ENCODE measurements at places on chromosomes 2 and 18.

- DNase-seq: no peak
These were observed 150.0 kb downstream of the SLC4A3 start for GRCh38 chr2:219777388-219777787.

GRCh38 chr2:234950730-234951663 is 820 bp upstream of the SH3BP4 start:
- DNase-seq: no peak

GRCh38 chr2:233197022-233197421 is 54.5 kb upstream of the ATG16L1 start:
- DNase-seq: no peak

- DNase-seq: no peak
These were observed 243.7 kb downstream of the SMAD2 start for GRCh38 chr18:47686806-47687205.

DNA sequence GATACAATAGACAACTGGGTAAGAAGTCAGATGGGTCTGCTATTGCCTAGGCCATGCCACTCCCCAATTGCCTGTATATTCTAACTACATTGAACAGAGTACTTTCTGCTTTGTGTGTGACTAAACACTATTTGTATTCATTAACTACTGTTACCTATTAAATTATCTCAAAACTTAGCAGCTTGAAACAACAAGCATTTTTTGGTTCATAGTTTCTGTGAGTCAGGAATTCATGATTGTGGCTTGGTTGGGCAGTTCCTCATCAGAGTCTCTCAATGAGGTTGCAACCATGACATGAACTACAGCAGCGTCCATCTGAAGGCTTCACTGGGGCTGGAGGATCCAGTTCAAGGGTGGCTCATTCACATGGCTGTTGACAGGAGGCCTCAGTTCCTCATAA is 205.7 kb downstream of the EN1 start:
- DNase-seq: no peak

- no peak for DNase-seq
These were observed 23.7 kb downstream of the CRACDL start for GRCh38 chr2:98912221-98912851.

GRCh38 chr2:96692094-96692971 is 47.5 kb downstream of the LMAN2L start:
- DNase-seq: no peak

DNA sequence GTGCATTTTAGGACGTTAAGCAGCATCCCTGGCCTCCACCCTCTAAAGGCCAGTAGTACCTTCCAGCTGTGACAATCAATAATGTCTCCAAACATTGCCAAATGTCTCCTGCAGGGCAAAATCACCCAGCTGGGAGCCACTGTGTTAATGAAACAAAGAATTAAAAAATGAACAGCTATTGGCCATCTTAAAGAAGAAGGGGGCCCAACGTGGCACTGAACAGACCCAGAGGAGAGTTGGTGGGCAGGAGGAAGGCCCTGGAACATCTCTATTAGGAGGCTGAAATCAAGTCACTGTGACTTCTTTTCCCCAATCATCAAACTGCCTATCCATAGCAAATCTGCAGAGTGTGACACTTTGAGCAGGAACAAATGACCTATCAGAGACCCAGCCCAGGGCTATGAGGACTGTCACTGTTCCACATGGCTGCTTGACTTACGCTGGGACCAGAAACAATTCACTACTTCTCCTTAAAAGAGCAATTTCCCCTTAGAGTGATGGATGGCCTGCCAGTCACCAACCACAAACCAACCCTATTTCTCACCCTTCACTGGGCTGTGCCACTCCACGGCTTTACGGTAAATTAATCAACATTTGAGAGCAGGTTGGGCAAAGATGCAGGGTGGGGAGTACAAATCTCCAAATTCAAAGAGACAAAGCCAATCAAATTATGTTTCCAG is 35.2 kb upstream of the TEX51 start:
- DNase-seq: no peak

- DNase-seq: no peak
These were observed 117.1 kb upstream of the STPG4 start for GRCh38 chr2:47272031-47272864.

DNA sequence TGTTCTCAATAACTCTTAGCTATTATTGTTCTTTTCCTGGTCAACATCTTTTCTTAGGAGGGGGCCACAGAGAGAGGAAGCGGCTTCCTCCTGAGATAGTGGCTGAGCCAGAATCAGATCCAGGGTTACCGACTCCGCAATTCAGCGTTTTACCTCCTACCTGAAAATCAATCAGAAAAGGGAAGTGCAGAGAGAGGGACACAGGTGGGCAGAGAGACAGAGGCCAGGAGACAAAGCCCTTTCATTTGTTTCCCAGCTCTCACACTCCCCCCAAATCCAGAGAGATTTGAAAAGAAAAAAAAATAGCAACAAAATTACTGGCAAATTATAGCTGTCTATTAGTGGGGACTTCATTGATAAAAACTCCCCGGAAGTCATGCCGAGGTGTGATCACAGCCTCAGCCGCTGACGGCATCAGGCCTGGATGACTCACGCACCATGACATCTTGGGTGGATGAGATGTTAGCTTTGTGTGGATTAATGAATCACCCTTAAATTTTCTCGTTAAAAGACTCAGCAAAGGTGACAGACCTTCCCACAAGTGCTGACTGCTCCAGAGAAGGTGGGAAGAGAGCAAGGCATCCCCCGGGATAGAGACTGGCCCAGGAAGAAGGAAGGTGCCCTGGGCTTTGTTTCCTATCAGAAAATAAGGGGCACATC is 120.7 kb downstream of the LOXHD1 start:
- no peak for DNase-seq

- no peak for DNase-seq
These were observed 19.0 kb upstream of the FAM178B start for GRCh38 chr2:97005353-97005752.

DNA sequence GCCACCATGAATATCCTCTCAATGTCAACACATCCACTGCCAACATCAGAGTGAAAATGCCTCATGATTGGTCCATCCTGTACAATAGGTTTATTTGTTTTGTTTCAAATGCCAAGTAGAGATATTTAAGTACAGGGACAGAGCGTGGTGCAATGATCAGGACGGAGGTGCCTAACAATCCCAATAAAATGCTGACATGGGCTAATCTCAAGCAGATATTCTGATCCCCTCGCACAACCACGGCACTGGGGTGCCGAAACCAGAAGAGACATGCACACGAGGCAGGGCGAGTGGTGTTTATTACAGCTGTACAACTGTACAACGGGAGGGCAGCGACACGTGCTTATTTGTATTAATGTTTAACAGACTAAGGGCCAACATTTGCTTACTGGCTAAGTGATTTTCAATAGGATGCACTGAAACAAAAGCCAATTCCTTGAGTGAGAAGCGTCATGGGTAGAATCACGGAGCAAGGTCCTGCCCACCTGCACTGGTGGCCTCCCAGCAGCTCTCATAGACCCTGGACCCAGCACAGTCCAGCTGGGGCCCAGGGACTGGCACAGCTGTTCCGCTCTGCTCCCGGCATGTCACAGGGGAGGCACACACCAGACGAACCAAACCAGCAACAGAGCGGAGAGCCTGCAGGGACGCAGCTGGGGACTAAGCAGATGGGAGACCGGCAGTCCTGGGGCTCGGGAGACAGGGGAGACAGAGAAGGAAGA is 101.4 kb downstream of the HDAC4 start:
- DNase-seq: no peak

DNA sequence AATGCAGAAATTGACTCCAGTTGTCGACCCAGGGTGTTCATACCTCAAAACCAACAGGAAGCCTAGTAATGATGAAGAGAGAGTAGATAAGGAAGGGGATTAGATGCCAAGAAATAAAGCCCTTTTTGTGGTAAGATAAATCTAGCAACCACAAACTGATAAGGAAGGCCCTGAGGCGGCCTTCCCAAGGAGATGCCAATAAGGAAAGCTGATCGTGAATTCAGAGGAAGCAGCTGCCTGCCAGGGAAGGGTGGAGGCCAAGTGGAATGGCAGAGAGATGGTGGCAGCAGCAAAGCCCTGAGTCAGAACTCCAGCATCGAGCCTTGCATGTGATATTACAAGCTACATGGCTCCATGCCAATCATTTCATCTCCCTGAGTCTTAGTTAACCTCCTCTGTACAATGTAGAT is 126.3 kb downstream of the IRS1 start:
- no peak for DNase-seq

DNA sequence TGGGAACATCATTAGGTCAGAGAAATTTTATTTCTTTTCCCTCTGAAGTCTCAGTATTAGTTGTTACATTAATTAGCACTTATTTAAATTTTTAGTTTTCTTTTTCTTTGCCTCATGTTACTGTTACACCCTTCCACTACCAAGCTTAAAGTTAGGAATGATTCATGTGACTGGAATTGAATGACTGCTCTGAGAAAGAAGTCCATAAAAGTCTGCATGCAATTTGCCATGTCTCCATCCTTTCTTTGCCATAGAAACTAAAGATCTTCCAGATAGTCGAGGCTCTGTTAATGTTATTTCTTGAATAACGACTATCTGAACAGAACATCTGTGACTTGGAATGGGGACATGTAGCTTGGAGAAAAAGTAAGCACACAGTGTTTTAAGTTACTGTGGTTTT is 1269.8 kb upstream of the PIK3C3 start:
- DNase-seq: no peak

DNA sequence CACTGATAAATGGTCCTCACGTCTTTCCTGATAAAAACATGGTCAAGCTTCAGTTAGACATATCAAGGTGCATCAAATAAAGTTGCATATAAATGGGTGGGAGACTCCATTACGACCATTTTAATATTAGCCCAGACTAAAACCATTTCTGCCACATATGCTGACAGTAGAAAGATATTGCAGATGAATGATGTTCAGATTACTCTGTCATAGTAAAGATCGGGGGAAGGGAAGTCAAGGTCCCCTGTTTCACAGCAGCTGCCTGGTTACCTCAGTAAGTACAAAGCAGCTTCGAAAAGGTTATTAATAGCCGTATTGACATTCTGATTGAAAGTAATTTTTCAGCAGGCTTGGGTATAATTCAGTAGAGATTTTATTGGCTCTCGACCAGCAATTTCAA is 927.7 kb upstream of the CDH2 start:
- no peak for DNase-seq

- no peak for DNase-seq
These were observed 527.5 kb downstream of the GALR1 start for GRCh38 chr18:77777163-77777562.

DNA sequence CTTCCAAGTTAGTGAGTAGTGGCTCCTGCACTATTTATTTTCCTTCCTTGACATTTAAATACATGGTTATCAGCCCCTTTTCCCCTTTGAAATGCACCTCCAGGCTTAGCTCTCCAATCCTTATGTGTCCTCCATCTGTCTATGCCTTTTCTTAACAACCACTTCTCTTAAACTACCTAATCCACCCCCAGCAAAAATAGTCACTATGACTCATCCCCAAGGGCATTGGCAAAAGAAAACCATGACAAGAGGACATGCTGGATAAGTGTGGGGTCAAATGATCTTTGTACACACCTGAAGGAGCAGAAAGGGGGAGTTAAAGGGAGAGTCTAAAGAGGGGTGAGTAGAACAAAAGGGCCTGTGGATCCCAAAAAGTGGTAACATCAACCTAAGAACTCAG is 127.2 kb downstream of the ANKRD44 start:
- DNase-seq: peak; percentile 71

DNA sequence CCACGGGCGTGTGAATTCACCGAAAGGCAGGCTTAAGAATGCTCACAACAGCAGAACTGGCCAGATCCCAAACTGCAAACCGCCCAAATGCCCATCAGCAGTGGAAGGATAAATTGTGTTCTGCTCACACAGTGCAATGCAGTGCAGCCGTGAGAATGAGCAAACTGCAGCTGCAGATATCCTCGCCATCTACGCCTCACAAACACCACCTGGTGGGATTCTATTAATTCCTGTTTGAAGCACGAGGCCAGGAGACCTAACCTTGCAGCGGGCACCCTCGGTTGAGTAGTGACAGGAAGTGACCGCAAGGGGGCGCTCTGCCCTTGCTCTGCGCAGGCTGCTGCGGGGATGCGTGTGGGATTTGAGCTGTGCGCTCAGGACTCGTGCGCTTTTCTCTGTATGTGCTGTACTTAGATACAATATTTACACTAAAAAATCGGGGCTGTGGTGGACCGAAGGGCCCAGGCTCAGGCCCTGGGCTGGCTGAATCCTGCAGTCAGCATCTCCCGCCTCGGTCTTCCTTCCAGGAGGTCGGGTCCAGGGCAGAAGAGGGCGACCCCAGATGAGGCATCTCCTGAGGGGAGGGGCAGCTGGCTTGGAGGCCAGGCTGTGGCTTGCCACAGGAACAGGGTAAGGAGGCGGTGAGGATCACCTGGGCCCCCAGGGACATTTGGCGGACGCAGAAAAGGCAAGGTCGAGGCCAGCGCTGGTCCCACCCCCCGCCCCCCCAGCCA is 19.8 kb upstream of the PDIA6 start:
- DNase-seq: peak; percentile 84

GRCh38 chr2:13638181-13638580 is 921.4 kb downstream of the TRIB2 start:
- no peak for DNase-seq

GRCh38 chr18:11074889-11075288 is 74.5 kb downstream of the PIEZO2 start:
- DNase-seq: peak; percentile 31

GRCh38 chr2:191166111-191166755 is 15.4 kb upstream of the STAT4 start:
- no peak for DNase-seq

- no peak for DNase-seq
These were observed 474.9 kb downstream of the NRXN1 start for GRCh38 chr2:50556934-50557575.

DNA sequence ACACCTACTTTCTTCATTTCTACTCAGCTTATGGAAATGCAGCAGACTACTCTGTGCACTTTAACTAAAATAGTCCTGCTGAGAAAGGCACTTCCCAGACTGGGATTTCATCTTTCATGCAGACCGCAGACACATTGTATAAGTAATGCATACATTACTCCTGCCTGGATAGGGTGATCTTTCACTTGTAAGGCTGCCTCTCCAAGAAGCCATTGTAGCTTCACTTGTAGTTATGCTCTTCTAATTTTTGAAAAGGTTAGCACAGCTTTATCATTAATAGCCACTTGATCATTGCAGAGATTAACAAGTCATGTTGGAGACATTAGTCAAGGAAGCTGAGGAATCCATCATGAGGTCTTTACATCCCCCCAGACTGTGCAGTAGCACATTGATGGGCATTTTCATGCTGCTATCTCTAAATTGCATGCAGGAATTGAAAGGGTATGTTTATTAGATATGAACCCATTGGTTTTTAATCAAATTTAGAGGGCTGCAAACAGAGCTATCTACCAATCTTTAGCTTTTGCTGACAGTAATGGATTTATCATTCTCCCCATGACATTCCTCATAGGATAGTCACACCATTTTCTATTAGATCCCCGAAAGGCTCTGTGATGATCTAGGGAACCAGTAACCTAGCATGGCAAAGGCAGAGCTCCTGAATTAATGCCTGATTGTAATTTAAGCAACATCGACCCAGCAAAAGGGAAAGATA is 1074.7 kb upstream of the NXPH2 start:
- DNase-seq: no peak

GRCh38 chr2:161367675-161368074 is 48.4 kb upstream of the TBR1 start:
- DNase-seq: no peak

Measured in NCI-H2227 treated with DMSO at 0.1 percent for 48 hours (cell line).